ENCODE measurements at places on chromosomes 4 and X.

DNA sequence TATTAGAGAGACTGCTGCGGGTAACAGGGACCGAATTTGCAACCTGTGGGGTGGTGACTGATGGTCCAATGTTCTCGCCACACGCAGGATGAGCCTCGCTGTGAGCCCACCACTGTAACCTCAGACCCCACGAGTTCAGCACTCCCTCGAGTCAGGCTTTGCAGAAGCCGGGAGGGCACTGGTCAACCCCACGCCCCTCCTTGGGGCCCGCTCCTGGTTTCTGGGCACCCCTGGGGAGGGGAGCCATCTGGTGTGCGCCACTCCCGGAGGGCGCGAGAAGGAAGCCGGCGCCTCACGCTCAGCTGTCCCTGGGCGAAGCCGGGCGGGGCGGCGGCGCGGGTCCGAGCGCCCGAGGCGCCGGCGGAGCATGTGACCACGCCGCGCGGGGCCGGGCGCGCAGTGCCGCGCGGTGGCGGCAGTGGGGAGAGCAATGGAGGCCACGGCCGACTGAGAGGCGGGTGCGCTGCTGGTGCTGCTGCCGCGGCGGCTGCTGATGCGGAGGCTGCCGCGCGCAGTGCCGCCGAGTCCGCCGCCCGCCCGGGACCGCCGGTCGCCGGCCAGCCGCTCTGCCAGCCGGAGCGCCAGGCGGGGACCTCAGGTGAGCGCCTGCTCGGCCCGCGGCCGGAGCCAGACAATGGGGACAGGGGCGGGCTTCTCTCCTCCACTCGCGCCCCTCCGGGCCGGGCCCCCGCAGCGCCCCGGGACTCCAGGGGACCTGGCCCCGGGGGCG is 100.1 kb downstream of the CEP135 start:
- DNase-seq: peak; percentile 32

- DNase-seq: no peak
Observed at GRCh38 chrX:139475432-139475831, 55.1 kb upstream of the F9 start.

- DNase-seq: no peak
Observed at GRCh38 chrX:2398064-2398656, 102.6 kb downstream of the DHRSX start.

DNA sequence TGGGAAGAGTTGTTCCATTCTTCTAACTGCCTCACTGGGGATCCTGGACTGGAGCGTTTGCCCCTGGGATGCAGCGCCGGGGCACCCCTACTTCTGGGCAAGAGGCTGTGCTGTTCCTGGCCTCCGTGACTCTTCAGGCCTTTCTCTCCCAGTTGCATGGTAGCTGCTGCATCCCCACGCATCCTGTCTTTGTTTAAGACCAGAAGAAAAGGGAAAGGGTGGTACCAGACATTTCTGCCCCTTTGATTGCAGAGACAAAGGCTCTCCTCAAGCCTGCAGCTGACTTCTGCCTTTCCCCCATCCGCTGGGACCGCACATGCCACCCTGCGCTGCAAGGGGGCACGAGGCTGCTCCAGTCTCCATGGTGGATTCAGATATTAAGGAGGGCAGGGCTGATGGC is 70.4 kb downstream of the SHROOM2 start:
- DNase-seq: no peak

GRCh38 chr4:67049446-67049845 is 495.9 kb downstream of the CENPC start:
- no peak for DNase-seq

DNA sequence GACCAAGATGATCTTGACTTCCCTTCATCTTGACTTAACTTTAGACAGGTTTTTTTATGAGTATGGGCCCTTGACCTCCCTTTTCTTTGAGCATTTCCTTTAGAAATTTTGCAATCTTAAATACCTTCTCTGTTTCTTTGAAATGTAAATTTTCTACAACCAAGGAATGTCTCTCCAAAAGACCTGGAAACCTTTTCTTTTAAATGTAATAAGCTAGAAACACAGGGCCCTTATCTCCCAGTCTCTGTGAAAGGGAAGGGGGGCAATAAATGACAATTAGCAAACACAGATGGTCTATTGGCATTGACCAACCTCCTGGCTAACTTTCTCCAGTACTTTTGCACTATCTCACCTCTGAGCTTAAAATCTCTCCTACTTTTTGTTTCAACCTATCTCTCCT is 144.3 kb upstream of the GK2 start:
- no peak for DNase-seq

DNA sequence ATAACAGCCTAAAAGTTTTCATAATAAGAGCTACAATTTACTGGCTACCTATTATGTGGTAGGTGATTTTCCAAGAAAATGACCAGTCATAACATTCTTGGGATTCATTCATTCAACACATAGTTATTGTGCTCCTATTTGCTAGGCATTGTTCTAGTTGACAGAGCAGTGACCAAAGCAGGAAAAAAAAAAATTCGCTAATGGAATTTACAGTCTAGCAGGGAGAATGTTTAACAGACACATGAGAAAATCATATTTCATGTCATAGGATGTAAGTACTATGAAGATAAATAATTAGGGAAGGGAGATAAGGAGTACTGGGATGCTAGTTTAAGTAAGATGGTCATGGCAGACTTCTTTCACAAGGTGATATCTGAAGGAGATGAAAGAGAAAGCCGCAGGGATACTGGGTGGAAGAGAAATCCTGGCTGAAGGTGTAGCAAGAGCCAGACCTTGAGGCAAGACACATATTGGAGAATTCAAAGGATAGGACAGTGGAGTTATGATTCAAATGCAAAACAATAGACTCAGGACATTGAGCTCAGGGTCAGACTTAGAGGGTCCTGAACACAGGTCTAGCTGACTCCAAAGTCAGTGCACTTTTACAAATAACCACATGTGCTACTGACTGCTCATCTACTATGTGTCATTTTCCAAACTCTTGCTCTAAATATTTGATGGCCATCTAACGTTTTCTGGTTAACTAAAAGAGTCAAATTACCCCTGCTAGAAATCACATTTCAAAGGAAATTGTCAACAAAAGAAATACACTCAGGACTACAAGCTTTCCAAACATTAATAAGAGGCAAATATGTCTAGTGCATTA is 20.4 kb downstream of the SPCS3 start:
- DNase-seq: no peak

DNA sequence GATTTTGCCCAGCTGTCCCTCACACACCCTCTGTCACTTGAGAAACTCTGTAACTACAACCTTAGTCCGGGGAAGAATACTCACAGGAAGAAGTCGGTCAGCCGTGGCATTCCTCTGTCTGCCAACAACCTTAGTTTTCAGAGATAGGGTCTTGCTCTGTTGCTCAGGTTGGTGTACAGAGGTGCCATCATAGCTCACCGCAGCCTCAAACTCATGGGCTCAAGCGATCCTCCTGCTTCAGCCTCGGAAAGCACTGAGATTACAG is 12.2 kb upstream of the SPCS3 start:
- DNase-seq: no peak

DNA sequence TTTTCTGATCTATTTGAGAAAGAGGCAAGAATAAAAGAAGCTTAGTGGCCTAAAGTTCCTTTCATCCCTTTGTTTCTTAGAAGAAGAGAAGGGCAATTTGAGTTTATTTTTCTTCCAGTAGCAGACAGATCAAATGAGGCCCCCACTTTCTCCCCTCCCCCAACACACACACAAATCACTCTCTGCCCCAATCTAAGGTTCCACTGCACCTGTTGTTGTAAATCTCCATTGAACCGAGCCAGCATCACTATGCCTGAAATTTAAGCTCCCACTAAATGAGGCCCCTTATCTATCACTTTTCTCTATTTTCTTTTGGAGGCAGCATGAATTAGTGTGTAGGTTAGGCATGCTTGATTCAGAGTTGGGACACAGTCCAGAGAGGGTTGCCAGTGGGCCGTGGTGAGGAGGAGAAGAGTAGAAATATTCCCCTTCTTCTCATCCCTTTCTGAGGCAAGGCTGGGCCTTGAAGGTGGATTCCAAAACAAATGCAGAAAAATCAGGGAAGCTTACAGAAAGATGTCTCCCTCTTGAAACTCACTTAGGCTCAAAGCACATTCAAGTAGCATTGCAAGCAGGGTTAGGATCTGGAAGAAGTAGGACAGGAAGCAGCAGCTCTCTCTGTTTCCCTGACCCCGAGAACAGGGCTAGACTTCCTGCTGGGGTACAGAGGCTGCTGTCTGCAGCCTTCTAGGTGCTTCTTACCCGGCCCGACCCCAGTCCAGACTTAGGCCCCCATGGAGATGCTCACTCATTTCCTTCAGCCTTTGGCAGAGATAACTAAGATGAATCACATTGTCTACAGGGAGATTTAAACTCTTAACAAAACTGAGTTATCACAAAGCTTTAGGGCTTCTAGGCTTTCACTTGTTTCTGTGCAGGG is 70.7 kb downstream of the RASL11B start:
- DNase-seq: no peak

DNA sequence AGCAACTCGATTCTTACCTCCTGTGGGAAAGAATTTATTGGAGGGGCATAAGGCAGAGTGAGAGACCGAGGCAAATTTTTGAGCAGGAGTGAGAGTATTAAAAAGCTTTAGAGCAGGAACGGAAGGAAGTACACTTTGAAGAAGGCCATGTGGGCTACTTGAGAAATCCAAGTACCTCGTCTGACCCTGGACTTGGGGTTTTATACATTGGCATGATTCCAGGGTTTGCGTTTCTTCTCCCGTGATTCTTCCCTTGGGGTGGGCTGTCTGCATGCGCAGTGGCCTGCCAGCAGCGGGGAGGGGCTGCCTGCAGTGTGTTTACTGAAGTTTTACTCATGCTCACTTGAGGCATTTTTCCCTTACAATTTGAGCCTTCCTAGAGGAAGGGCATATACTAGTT is 3.4 kb downstream of the GALNT7 start:
- no peak for DNase-seq

DNA sequence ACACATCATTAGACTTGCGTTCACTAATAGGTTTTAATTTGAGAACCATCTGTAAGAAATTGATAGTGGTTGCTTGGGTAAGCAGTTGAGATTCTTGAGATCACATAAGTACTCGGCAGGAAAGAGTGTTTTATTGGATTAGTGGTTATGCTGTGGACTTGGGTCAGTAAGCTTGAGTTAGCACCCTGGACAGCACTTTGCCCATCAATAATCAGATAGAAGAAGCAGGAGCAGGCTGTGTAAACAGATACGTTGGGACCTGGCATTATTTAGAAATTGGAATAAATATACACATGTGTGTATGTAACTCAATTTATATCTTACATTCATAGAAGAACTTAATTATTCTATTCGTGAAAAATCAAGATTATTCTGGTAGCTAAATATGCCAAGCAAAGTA is 357.5 kb upstream of the SMIM31 start:
- DNase-seq: no peak

Measured in NCI-H446 treated with DMSO at 0.1 percent for 48 hours (cell line).